Stimulated activated CD4-positive, alpha-beta T cell treated with anti-CD3 and anti-CD28 coated beads, Interleukin-1b, Interleukin-23, amount 100 ng/mL, for 1 hour (primary cell): ENCODE measurements at places on chromosomes 3 and 15.

DNA sequence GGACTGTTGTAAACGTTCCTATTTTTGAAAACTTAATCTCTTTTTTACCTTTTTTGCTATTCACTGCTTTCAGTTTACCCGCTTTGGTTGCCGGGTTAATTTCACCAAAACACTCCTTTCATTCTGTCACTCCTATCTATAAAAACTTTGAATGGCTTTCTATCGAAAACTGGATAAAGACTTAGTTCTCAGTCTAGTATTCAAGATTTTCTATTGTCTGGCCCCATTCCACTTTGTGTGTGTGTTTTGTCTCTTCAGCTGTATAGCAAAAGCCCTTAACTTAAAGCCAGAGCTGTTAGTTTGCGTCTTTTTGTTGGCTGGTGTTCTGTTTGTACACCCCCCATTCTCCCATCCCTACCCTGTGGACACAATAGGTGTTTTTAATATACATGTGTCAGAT is 7.5 kb downstream of the PIAS1 start:
- DNase-seq, result no peak

DNA sequence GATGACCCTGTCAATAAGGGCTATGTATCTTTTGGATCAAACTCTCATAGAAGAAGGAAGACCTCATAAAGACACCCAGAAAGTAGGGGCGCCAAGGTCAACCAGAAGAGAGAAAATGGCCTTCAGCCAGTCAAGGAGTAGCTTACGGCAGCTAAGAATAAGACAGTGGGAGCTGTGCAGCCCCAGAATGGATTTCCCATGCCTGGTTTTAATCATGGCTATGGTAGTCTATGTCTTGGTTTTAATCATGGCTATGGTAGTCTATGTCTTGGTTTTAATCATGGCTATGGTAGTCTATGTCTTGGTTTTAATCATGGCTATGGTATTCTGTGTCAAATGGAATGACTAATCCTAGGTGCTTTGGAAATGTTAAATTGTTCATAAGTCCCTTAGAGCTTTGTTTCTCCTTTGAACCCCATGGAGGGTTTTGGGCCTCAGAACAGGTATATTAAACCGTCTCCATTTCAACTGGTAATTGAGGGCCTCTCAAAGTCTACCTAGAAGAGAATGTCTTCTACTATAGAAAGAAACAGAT is 742.0 kb upstream of the CFAP20DC start:
- DNase-seq, result no peak

DNA sequence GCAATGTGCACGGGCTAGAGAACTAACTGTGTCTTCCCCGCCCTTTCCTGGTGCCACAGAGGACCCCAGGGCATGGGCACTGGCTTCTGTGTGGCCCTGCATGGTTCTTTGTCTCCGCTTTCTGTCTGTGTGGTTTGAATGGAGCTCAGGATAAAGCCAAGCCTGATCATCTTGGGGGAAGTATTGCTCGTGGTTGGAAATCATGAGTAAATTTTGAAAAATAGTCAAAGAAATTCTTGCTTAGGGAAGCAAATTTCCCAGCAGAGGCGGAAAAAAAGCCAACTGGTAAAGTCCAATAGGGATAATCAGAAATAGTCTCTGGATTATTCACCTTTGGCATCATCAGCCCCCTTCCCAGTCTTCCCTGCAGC is 55.4 kb downstream of the MAGEF1 start:
- no peak for DNase-seq

DNA sequence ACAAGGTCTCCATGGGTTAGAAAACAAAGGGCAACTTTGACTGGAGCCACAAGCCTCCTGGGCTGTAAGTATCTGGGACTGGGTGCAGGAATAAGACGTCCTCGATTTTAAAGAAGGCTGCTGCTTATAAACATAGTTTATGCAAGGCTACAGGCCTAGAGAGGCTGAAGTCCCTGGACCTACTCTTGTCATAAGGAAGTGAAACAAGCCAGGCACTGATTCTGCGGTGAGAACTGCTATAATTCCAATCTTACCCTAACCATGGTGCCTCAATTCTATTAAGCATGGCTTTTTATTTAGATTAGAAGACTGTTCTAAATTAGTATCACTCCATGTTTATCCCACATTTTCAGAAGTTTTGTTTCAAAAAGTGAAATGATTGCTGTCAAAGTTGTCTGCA is 777.6 kb downstream of the PLOD2 start:
- DNase-seq, result no peak

- no peak for DNase-seq
Observed at GRCh38 chr3:54706738-54707137, 221.1 kb downstream of the LRTM1 start.

DNA sequence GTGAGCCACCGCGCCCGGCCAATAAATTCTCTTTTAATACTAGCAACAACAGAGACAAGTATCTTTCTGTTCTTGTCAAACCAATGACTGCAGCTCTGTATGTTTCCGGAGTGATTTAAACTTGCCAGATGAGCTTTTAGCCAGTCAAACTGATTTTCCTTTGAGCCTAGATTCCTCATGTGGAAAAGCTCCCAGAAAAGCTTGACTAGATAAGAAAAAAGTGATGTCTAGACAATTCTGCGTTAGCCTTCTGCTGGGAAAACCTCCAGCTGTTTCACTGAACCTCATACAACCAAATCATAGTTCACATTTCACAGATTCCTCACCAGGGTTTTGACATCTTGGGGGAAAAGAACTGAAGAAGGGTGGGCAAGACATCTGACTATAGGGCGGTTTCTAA is 78.6 kb downstream of the MAGI1 start:
- no peak for DNase-seq

- no peak for DNase-seq
Observed at GRCh38 chr3:112598731-112599130, 36.9 kb downstream of the SLC35A5 start.

DNA sequence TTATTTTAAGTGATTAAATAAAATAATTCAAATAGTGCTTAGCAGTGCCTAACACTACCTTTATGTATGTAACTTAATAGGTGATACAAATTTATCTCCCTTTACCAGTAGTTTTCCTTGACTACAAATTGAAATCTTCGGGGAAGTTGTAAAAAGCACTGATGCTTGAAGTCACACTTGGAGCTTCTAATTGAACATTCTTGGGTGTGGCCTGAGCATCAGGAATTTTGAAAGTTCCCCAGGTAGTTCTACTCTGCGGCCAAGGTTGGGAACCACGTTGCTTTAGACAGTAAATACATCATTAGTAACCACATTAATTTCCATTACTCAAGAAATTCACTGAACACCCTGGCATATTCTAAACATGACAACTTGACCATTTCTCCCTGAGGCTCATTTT is 351.4 kb downstream of the CNTN6 start:
- no peak for DNase-seq

DNA sequence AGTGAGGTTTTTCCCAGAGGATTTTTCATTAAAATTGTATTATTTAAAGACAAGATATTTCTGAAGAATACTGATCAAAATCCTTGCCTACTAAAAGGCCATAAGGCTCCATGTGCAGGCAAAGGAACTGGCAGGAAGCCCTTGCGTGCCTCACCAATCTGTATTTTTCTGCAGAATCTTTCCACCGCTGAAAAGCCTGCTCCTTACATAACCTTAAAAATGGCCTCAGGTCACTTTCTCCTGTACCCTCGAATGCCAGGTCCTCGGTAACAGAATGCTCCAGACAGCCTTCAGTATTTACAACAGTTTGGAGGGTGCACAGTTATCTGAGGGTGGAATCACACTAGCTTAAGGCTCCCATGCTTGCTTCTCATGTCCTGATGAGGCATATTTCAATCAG is 3.2 kb downstream of the MORC1 start:
- no peak for DNase-seq
